ENCODE measurements at places on chromosomes 13 and 19.

DNA sequence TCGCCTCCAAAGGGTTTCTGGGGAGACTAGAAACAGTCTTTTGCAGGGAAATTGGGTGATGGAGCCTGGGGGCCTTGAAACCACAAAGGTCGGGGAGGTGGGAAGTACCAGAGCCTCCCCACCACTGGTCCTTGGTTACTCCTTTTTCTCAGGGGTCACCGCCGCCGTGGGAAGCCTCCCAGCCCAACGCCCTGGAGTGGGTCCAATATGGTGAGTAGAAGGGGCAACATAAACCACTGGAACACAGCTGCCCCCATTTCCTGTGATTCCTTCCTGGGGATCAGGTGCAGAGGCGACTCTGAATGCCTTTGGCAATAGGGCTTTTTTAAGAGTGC is 5.8 kb downstream of the PGLYRP1 start:
- DNase-seq: no peak

- DNase-seq: no peak
Measured at GRCh38 chr19:11281356-11282049, 14.5 kb upstream of the TSPAN16 start.

- DNase-seq: no peak
Measured at GRCh38 chr19:58034477-58034793, 610 bp downstream of the ZSCAN1 start.

- no peak for DNase-seq
Measured at GRCh38 chr13:53255795-53256194, 227.2 kb downstream of the OLFM4 start.

DNA sequence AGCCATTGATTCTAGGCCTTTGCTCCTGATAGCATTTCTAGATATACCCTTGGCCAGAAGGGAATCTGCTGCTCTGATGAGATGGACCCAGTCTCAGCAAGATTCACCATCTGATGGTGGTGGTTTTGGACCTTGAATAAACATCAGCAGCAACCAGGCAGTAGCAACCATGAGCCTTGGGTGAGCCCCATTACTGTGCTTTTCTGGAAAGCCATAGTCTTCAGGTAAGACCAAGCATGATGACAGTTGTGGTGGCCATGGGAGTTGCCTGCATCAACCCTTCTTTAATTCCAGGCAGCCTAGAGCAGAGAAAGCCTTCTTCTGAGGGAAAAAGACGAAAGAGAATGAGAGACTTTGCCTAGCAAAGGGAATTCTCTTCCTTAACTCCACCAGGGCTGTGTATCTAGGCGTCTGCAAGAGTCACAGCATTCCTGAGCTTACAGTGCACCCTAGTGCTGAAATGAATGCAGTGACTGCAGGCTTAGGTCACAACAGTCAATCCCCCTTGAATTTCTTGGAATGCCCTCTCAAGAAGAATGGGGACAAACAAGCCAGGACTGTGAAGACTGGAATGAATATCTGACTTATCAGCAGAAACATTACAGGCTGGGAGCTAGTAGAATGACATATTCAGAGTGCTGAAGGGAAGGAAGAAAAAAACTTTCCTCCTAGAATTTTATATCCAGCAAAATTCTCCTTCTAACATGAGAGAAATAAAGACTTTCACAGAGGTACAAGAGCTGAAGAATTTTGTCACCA is 942.4 kb upstream of the PCDH20 start:
- no peak for DNase-seq

GRCh38 chr19:55149078-55150003 is at the start of gene TNNT1:
Gene TNNT1 (minus strand): TSS chr19:55149206. CDS start chr19:55147157, 2,049 bp downstream.
- no peak for DNase-seq

GRCh38 chr13:60282186-60282585 is 114.8 kb upstream of the TDRD3 start:
- DNase-seq: no peak

- no peak for DNase-seq
Measured at GRCh38 chr19:294946-295686, 3.9 kb upstream of the PLPP2 start.
